Fibroblast of skin of right biceps (primary cell): ENCODE measurements at places on chromosomes 12 and 14.

DNA sequence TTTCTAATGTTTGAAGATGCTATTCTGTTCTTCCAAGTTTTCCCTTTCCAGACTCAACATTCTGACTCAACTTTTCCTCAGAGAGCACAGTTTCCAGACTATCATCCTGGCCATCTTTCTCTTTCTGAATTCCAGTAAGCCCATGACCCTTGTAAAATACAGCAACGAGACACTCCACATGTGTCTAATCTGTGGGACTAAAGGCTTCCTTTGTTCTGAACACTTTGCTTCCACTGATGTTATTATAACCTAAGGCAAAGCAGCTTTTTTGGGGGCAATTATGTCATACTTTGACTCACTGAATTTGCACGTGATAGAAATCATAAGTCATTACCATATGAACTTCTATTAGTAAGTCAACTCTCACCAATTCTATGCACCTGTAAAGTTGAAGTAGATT lies 6.3 kb upstream of the ART4 start:
- DNase-seq, result peak; percentile 16

DNA sequence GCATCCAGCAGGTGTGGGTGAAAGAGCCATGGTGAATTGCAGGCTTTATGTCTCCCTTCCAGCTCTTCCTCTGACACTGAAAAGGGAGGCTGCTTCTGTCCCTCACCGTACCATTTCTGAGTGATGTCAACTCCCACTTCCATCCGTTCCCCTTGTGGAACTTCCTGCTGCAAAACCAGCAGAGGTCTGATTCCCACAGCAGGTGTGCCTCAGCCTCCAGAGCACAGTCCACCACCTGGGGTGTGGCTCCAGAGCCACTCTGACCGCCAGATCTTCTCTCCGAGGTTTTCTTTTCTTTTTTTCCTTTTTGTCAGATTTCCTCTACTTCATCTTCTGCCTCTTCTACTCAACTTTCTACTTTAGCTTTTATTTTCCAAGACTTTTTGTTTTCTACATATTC lies 62.7 kb downstream of the CDC42BPB start:
- no peak for DNase-seq

GRCh38 chr12:105775343-105775742 lies 363.4 kb downstream of the NUAK1 start:
- DNase-seq, result peak; percentile 68

DNA sequence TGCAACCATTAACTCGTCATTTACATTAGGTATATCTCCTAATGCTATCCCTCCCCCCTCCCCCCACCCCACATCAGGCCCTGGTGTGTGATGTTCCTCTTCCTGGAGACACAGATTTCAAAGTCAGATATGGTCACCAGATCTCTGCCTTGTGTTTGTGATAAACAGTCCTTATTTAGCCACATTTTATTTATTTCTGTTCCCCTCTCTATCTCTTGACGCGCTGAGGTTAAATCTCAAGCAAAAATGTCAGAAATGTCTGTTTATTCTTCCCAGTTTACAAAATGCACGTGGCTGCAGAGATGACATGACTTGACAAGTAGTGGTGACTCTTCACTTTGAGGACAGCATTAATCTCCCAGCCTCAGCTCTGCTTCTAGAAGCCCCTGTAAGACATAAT lies 11.5 kb upstream of the RASSF3 start:
- no peak for DNase-seq

GRCh38 chr12:76387614-76388013 lies 39.4 kb upstream of the BBS10 start:
- DNase-seq, result no peak

GRCh38 chr12:4579305-4580102 lies 17.5 kb downstream of the DYRK4 start:
- DNase-seq, result peak; percentile 15

GRCh38 chr14:102733326-102733725 lies 43.9 kb upstream of the TRAF3 start:
- DNase-seq, result no peak

DNA sequence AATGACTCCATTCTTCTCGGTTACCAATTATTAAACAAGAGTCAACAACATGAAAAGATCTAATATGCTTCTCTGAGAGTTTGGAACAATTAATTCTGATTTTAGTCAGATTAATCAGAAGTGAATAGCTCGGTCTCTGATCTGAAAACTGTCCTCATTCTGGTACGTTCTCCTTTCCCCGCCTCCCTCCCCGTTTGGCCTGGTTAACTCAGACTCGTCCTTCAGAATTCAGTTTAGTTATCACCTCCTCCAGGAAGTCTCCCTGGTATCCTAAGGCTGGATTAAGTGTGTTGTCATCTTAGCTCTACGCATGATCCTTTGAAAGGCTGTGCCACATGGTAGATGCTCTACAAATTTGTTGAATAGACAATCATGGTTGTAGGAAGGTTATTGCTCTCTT lies 22.2 kb downstream of the MAP4K5 start:
- DNase-seq, result no peak

DNA sequence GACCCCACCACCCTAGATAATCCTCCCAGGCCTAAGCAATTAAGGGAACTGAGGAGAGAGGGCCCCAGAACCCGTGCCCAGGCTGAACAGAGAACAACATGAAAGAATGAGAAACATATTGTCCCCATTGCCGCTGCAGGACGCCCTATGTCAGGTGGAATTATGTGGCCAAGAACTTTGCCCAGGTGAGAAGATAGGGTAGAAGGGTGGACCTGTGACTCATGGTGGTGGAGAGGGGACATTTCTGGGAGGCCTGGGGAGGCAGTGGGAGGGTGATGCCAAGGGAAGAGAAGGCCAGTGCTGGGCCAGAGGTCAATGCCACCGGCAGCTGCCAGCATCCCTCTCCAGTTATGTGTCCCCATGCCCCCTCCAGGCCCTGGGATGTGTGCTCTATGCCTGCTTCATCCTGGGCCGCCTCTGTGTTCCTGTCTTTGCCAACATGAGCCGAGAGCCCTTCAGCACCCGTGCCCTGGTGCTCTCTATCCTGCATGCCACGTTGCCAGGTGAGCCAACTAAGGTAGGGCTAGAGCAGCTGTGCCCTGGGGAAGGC lies 15.5 kb downstream of the SOAT2 start:
- no peak for DNase-seq

GRCh38 chr12:62435303-62436163 lies 31.1 kb upstream of the MON2 start:
- peak; percentile 61 for DNase-seq

GRCh38 chr12:88600272-88600671 lies 20.0 kb upstream of the KITLG start:
- peak; percentile 89 for DNase-seq

GRCh38 chr12:1435456-1435855 lies 158.9 kb downstream of the FBXL14 start:
- DNase-seq, result peak; percentile 39

GRCh38 chr12:111063295-111064026 lies 143.1 kb upstream of the MYL2 start:
- peak; percentile 82 for DNase-seq

- no peak for DNase-seq
Observed at GRCh38 chr12:52208424-52209165, 16.8 kb upstream of the KRT80 start.

GRCh38 chr14:23366426-23366921 lies 1.5 kb upstream of the EFS start:
- DNase-seq, result peak; percentile 78

DNA sequence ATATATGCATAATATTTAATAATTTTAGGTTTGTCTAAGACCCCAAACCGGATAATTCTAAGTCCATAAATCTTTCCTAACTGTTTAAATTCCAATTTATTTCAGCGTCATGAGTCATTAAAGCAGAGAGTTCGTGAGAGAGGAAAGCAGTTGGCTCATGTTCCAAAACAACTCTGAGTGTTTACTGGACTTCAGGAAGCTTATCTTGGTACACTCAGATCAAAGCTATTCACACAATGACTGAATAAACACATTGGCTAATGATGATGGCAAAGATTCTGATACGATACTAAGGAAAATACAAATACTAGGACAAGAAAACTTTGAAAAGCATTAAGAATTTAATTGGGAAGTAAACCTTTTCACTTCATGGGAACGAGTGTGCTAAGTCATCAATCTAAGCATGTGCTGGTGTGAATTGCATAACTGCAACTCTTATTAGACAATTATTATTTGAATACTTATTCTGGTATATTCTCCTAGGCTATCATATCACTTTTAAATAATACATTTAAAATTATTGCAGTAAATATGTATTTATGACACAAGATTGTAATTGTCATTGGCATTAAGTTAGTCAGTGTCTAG lies 34.8 kb upstream of the CLEC14A start:
- DNase-seq, result peak; percentile 92

DNA sequence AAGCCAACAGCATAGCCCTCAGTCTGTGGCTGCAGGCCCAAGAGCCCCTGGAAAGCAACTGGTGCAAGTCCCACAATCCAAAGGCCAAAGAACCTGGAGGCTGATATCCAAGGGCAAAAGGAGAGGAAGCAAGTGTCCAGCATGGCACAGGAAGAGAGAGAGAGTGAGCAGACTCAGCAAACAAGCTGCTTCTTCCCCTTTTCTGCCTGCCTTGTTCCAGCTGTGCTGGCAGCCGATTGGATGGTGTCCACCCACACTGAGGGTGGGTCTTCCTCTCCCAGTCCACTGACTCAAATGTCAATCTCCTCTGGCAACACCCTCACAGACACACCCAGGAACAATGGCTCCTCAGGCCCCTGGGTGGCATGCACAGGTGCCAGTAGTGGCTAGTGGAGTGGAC lies 33.5 kb downstream of the SMCO2 start:
- no peak for DNase-seq

DNA sequence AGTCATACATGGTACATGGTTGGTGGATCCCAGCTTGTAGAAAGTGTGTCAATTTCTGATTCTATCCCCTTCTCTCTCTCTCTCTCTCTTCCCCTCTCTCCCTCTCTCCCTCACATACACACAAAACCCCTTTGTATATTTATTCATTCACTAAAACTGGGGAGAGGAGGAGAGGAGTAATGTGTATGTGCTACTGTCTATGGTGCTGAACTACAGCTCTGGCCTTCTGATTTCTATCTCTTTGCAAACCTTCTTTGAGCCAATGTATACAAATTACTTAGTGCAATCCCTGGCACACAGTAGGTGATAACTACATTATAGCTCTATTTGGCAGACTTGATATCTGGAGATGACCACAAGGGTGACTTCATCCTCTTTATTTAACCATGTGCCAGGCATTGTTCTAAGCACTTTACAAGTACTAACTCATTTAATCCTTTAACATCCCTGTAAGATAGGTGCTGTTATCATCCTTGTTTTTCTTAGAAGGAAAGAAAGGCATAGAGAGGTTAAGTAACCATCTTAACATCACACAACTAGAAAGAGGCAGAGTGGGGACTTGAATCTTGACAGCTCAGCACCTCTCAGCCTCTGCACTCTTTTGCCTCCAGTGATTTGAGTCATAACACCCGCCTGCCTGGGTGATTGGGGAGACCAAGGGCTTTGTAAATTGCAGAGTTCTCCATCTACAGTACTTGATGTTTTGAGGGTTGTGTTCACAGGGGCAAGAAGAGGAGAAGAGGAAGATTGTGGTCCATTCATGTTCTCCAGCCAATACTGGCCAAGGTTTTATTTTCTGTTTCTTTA lies 21.3 kb downstream of the RPH3A start:
- DNase-seq, result no peak

DNA sequence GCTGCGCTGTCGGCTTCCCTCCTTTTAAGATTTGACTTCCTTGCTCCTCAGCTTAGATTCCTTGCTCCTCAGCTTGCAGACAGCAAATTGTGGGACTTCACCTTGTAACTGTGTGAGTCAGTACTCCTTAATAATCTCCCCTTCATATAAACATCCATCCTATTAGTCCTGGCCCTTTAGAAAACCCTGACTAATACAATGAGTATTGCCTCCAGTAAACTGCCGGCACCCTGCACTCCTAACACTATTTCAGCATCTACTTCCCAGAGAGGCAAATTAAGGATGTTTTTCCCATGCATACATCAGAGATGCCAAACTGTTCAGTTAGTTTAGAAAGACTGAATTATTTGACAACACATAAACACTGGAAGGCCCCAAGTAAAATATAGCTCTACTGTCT lies 611.3 kb upstream of the TMEM132C start:
- peak; percentile 92 for DNase-seq

- DNase-seq, result peak; percentile 23
Observed at GRCh38 chr14:95597784-95598211, 62.9 kb downstream of the GLRX5 start.

DNA sequence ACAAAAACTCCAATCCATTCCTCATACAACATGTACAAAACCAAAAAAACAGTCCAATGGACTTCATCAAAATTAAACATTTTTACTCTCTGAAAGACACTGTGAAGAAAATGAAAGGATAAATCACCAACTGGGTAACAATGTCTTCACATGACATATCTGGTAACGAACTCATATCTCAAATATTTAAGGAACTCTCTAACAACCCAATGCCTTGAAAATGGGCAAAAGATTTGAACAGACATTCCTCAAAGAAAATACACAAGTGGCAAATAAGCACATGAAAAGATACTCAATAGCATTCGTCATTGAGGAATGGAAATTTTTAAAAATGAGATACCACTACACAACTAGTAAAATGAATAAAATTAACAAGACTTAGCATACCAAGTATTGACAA lies 198.7 kb upstream of the RASSF8 start:
- peak; percentile 53 for DNase-seq

GRCh38 chr14:65250162-65250495 lies 147.8 kb upstream of the MAX start:
- no peak for DNase-seq

- no peak for DNase-seq
Observed at GRCh38 chr14:48628870-48629269, 953.5 kb upstream of the MDGA2 start.

DNA sequence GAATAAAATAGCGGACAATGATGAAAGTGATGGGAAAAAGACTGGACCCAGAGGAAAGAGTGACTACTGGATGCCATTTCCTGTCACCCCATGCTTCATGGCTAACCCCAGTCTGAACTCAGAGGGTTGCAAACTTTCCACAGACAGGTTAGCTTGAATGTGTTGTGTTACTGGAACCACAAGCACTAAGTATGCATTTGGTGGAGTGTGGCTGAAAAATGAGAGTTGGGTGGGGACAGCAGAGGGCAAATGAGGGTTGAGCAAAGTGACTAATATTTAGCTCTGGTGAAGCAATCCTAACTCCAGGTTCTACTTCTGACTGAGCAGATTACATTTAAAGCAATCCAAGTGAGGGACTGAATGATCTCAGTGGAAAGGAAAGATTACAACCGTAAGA lies 1.6 kb downstream of the SLC16A7 start:
- peak; percentile 97 for DNase-seq

DNA sequence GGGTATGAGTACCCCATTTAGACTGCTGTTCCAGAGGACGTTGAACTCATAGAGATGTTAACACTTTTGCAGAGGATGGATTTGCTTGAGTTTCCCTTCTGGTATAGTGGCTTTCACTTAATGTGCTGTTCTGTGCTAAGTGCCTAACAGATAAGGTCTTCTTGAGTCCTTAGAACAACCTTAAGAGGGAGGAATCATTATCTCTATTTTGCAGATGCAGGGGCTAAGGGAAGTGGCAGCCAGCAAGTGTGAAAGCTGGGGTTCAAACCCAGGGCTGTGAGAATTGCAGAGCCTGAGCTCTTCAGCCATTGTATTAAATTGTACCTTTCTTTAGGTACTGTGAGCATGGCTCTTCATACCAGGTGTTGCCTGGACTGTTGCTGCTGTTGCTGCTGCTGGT lies 122.1 kb upstream of the NRXN3 start:
- no peak for DNase-seq

- DNase-seq, result no peak
Observed at GRCh38 chr14:104624939-104625338, 20.4 kb upstream of the TMEM179 start.

- peak; percentile 88 for DNase-seq
Observed at GRCh38 chr14:32720927-32721326, 217.8 kb upstream of the NPAS3 start.

GRCh38 chr14:97271451-97271960 lies 474.3 kb downstream of the VRK1 start:
- no peak for DNase-seq
